ENCODE measurements at places on chromosomes 3 and 15.

DNA sequence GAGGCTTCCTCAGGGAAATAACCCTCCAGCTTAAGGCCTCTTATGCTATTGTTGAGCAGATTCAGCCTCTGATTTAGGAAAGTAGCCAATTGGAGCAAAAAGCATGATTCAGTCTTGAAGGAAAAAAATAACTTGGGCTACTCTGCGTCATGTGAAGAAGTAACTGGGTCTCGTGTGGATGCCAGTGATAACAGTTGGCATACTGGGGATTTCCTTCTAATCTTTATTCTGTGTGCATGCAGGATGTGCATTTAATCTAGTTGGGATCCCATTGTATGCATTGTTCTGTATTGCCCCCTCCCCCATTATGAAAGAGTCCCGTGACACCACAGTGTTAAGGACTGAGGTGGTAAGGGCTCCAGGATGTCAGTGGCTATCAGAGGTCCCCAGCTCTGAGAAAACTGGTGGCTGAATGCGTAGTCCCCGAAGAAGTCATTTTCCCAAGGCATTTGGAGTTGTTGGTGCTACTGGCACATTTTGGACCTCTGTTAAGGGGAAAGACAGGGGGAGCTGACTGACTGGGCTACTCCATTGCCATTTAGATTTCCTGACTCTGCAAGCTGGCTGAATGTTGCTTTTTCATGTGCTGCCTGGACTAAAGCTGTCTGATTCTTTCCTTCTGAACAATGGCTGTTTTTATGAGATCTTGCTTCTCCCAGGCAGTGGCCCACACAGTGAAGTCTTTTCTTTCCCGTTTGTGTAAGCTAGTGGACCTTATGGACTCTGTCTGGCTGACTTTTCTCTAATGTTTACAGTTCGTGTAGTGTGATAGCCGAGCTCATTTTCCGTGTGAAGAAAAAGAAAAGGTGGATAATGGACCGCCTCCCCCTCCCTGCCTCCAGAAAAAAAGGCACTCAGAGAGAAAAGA lies 38.4 kb upstream of the TRAK1 start:
- no peak for DNase-seq

DNA sequence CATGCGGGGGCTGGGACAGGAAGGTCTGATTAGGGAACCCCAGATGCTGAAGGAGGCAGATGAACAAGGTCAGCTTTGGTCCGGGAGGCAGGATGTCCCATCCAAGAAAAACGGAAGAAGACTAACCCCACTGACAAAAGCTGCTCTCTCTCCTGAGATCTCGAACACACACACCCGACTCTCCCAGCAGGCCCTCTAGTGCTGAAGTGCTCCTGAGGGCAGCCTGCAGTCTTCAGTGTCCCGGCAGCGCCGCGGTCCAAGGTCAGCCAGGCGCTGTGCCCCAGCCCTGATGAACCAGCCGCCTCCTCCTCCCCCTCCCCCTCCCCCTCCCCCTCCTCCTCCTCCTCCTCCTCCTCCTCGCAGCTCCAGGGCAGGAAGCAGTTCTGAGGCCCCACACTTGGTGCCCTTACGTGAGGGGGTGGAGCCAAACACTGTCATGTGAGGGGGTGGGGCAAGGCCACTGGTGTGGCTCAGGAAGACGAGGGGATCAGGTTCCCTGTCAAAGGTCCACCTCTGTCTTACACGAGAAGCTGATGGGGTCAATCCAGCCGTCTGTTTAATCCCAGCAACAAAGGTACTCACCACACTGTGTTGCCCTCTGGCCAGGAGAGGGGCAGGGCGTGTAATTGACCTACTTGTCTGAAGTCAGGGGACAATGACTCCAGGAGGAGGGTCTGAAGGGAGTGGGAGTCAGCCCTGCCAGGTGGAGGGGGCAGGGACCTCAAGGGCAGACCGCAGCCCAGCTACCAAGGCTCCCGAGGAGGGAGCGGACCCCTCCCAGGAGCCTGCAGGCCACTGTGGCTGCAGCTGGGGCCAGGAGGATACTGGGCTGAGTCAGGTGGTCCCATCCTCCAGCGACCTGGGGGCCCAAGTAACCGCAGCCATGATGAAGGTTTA lies 34.3 kb downstream of the PRR23E start:
- no peak for DNase-seq

DNA sequence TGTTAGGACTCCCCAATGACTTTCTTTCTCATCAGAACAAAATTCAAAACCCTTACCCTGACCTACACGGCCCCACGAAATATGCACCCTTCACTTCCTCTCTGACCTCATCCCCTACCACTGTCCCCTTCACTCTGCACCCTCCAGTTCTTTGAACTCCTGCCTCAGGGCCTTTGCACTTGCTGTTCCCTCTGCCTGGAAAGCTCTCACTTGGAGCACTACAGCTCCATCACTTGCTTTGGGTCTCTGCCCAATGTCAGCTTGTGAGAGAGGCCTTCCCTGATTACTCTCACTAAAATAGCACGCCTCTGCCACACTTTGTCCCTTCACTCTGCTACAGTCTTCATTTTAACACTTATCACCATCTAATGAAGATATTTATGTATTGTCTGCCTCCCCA lies 32.8 kb upstream of the SMAD3 start:
- no peak for DNase-seq

- peak; percentile 42 for DNase-seq
Observed at GRCh38 chr3:89113893-89114840, 6.7 kb downstream of the EPHA3 start.

DNA sequence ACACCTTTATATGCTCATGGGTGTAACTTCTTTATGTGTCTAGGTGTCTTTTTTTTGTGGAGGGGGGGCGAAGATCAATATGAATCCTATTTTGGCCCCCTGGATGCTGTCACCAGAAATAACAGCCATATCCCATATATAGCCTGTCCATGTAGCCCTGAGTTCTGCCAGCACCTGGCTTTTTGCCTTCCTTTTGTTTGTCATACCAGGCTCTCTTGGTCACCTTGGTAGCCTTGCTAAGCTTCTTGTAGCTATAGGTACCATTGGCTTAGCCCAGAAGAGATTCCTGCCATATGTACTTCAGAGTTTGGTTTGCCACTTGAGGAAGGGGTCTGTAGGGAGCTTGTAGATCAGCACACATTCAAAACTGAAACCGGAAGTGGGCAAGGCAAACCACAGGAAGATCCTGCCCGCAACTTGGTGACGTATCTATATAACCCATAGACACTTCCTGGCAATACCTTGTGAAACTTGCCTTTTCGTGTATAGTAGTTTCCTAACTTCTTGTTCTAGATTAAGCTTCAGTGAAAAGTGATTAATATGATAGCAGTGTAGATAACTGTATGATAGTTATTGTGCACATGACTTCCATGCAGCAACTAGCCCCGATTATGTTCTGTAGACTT lies 11.9 kb downstream of the RASA2 start:
- DNase-seq, result peak; percentile 89

DNA sequence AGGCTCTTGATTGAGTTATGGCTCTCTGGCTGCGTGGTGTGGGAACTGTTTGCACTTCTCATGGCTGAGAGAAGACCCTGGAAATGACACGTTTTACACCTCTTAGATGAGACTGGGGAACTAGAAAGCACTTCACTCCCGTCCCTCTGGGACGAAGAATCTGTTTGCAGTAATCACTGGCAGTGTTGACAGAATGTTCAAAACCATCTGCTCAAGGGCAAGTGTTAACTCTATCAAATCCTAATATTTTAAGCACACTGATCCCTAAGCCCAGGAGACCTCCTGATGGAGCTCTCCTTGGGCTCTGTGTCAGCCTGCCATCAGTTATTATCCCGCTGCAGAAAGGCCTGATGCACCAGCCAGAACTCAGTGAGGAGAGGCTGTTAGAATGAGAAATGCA lies 323.8 kb upstream of the DNAJC19 start:
- DNase-seq, result no peak

- peak; percentile 50 for DNase-seq
Observed at GRCh38 chr3:51706788-51707731, at the start of gene GRM2. Gene GRM2, plus strand, starts transcription at chr3:51707068. Its CDS starts 1,916 bp downstream, at chr3:51708984.

DNA sequence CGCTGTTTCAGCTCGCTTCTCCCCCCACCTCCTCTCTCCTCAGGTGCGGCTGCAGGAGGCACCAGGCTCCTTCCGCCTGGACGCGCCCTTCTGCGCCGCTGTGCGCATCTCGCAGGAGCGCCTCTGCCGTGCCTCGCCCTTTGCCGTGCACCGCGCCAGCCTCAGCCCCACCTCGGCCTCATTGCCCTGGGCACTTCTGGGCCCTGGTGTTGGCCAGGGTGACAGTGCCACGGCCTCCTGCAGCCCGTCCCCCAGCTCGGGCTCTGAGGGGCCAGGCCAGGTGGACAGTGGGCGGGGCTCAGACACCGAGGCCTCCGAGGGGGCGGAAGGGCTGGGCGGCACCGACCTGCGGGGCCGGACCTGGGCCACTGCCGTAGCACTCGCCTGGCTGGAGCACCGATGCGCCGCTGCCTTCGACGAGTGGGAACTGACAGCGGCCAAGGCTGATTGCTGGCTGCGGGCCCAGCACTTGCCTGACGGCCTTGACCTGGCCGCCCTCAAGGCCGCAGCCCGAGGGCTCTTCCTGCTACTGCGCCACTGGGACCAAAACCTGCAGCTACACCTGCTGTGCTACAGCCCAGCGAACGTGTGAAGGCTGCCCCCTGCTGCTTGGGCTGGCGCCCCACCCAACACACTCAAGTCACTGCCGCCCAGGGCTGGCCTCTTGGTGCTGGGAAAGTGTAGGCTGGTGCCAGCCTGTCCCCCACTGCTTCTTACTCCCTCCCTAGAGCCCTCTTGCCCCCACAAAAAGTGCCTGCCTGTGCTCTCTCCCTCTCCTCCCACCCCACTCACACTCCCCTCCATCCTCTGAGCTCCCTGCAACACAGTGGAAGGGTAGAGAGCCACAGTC lies 7.1 kb downstream of the ALG3 start:
- no peak for DNase-seq

GRCh38 chr3:59473636-59474035 lies 423.8 kb upstream of the CFAP20DC start:
- DNase-seq, result no peak

DNA sequence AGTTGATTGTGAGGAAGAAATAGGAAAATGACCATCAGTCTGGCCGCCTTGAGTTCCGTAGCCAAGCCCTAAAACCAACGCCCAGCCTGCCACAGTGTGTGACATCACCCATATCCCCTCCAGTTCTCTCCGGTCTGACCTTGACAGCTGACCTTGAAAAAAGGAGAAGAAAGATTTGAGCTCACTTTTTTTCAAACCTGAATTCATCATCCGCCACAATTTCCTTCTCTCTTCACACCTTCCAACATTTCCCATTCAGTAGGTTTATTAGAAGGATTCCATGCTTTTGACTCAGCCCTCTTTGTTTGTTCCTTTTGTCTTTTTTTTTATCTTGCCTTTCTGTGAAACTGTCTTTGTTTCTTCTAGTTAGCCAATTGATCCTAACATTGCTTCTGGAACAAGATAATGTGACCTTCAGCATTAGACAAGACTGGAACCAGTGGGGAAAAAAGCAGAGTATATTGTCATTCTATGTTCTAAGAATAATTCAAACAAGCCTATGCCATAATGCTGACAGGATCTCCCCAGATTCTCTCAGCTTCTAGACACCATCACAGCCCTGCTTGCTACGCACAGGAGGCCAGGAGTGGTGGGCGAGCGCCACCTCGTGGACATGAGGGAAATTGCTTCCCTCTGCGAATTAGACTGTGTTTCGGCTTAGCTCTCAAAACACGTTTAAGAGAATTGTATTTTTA lies 283.1 kb downstream of the FGF12 start:
- peak; percentile 75 for DNase-seq

GRCh38 chr3:61168286-61168685 lies 83.0 kb downstream of the FHIT start:
- no peak for DNase-seq

DNA sequence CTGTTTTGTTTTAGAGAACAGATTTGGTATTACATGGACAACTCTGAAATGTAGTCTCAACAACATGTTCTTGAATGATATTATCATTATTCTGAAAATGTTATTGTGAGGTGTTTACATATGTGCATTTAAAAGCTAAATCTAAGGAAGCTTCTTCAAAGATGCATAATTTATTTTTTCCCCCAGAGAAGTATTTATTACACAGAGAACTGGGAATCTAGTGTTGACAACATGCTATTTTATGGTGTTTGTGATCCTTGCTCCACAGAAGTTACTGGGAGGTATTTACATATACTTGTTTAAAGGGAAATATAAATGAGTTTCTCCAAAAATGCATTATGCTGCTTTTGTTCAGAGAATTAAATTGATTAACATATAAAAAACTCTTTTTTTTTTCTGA lies 18.3 kb upstream of the TUBGCP5 start:
- DNase-seq, result no peak

Measured in stimulated activated CD8-positive, alpha-beta memory T cell treated with anti-CD3 and anti-CD28 coated beads, Interleukin-4, amount 100 ng/mL, for 48 hours (primary cell).